ENCODE measurements at places on chromosomes 3 and 15. TPM values are rescaled to one million over a fixed set of nuclear protein-coding genes. Genes with fewer than 3 reads are reported as not detected.

DNA sequence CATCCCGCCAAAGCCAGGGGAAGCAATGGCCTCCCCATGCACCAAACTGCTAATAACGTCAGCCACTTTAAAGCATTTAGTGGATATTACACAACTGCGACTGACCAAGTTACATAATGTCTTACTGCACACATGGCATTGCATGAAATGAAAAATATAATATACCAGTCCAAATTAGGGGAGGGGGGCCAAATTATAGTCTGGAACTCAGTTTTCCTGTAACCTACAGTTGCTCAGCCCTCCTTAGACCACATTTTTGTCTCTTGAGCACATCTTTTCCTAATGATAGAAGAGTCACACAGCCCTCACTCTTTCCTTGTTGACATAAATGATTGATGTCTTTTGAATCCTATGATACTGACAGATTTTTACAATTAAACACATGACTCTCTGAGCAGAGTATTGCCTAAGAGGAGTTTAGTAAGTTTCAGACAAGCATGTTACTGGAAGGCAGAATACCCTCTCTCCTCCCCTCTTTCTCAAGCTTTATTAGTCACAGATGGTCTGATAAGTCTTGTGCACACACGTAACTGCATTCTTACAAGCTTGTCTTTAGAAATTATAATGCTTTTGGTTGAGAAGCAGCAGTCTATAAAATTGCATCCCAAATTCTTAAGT lies 1.1 kb upstream of the PLD1 start:
- peak; percentile 43 for DNase-seq

Gene SERINC4
- not detected for total RNA-seq

GRCh38 chr15:68699881-68700454 lies 120.7 kb downstream of the ANP32A start:
- DNase-seq = peak; percentile 68

Gene BCL6
- total RNA-seq = 104 TPM

- DNase-seq = no peak
These were observed 200.7 kb downstream of the MBNL1 start for GRCh38 chr3:152469248-152470025.

- no peak for DNase-seq
These were observed 43.2 kb downstream of the CMTM6 start for GRCh38 chr3:32459450-32459849.

GRCh38 chr15:63063164-63063756 lies 20.7 kb downstream of the TPM1 start:
- DNase-seq = no peak

Gene ITPKA
- 6.0 TPM for total RNA-seq

Gene GOLGA8R
- total RNA-seq = 5.2 TPM

- DNase-seq = no peak
These were observed 1.0 kb downstream of the TAMM41 start for GRCh38 chr3:11845651-11846050.

Gene NAALADL2
- total RNA-seq = 3.1 TPM

Gene IQGAP1
- total RNA-seq = 35.4 TPM

Gene GOLGA8O
- 2.0 TPM for total RNA-seq

DNA sequence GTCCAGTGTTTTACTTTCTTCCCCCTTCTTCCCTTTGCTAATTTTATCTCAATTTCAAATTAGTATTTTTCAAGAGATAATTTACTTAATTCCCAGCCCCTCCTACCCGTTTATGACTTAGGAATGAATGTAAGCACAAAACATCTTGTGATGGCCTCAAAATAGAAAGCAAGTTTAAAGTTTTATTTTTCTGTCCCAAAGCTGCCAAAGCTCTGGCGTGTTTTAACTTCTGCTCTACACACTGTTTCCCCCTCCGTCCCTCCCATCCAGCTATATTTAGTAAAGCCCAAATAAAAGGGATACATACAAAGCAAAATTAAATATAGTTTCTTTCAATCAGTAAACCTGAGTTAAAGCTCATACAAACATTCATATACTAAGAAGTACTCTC lies 59.9 kb downstream of the IGF2BP2 start:
- no peak for DNase-seq

DNA sequence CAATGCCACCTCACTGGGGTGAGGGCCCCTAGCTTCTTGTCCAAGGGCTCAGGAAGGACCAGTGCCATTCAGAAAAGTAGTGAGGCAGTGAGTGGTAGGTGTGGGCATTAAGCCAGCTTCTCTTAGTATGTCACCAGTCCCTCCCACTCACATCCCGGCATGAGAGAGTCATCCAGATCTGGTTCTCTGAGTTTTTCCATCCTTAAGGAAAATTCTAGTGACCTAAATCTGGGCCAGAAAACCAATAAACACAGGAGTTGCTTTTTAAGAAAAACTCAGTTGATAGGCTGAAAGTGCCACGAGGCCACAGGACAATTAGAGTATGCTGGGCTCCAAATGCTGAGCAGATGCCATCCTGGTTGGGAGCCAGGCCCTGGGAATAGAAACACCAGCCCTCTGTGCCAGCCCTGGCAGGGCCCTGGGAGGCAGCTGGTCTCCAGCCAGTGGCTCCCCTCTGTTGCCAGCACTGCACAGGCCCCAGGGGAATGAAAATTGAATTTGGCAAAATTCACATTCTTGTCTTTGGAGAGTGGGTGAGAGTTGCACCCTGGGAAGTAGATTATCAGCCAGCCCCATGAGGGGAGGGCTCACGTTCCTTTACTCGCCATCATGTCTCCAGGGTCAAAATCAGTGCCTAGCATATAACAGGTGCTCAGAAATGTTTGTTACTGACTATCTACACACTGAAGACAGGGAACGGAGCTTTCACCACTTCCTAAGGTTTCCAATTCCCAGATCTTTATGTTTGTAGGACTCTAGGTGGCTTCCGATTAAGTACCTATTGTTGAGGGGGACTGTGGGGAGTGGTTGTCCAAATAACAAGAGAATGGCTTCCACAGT lies 52.8 kb downstream of the FAM43A start:
- peak; percentile 88 for DNase-seq

Gene C3orf85
- not detected for total RNA-seq

Gene ZBTB38
- total RNA-seq = 105 TPM

Gene ABTB1
- total RNA-seq = 34.2 TPM

DNA sequence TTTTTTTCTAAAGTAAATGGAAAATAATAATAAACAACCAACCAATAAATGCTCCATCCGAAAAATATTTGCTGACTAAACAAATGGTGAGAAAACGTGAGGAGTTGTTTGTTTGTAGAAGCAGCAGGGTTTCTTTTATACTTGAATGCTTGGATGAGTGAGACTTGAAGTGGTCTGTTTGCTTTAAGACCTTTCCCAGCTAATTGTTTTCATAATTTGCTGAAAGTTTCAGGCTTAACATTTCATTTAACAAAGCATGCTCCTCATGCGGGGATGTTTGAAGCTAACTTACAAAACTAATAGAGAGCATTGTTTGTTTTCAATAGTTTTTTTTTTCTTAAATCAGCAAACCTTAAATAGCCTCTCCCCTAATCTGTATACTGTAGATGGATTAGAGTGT lies 484.6 kb downstream of the ROBO2 start:
- no peak for DNase-seq

DNA sequence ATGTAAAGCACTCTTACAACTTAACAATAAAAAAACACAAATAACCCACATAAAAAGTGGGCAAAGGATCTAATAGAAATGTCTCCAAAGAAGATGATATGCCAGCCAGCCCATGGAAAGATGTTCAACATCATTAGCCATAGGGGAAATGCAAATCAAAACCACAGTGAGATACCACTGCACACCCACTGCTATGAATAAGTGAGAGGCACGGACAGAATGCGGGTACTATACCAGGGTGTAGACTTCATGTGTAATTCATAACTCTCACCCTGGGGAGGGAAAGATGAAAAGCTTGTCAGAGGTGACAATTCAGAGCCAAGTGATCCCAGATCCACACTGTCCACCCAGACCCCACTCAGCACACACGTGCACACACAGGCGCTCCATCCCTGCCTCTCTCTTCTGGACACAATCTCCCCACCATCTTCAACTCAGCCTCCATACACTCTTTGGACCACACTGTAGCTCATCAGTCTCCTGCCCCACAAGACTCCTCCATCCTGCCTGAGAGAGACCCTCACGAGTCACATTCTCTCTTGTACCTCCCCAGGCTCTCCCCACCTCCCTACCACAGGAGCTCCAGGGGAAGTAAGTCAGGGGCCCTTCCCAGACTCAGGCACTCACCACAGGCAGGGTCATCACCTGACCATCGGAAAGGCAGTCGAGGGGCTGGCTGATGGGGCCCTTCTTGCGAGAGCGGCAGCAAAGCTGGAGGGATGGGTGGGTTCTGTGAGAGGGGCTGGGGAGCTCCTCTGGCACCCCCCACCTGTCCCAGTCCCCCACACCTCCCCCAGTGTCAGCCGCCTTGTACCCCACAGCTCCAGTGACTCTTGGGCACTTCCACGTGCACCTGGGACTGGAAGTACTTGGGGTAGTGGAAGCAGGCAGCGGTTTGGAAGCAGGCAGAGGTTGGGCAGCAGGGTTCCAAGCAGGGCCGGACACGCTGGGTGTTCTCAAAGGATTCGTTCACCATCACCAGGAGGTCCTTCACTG lies 21.3 kb downstream of the PLA2G4E start:
- DNase-seq = no peak

Gene SLC25A20
- total RNA-seq = 124 TPM

GRCh38 chr3:72279068-72279604 lies 494.2 kb upstream of the PROK2 start:
- DNase-seq = no peak

DNA sequence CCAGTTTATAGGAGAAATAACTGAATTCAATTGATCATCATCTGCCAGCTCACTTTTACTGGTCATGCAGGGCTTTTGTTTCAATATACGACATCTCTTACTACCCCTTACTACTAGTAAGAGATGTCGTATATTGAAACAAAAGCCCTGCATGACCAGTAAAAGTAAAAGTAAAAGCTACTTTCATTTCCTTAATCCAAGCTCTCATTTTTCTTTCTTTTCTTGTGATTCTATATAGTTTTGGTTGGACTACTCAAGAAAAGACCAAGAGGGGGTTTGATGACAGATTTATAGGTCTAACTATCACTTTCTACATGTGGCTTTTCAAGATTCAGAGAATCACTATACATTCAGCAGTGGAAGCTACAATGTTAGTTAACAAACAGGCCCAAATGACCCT lies 1237.3 kb downstream of the ROBO2 start:
- DNase-seq = no peak

Gene GOLGA8Q
- total RNA-seq = 1.1 TPM

Gene UNC13C
- total RNA-seq = 0.07 TPM

DNA sequence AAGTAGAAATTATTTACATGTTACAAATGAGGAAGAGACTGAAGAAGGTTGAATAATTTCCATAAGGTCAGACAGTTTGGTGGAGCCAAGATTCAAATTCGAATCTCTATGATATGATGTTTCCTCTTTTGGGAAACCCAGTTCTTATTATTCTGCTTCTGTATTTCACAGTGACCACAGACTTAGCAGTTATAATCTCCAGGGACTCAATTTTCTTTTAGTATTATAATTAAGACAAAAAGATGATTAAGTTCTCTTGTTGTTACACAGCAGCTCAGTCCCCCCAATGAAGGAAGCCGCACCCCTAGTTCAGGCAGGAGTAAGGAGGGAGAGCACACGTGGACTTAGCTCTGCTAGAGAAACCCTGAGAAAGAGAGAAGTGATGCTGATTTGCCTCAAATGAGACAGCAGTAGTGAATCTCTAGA lies 130.6 kb downstream of the CCNL1 start:
- no peak for DNase-seq

GRCh38 chr3:159881828-159882309 lies 106.8 kb upstream of the IL12A start:
- peak; percentile 36 for DNase-seq

GRCh38 chr3:4047366-4047765 lies 248.1 kb downstream of the LRRN1 start:
- DNase-seq = no peak

Gene ACAN
- total RNA-seq = 0.15 TPM

DNA sequence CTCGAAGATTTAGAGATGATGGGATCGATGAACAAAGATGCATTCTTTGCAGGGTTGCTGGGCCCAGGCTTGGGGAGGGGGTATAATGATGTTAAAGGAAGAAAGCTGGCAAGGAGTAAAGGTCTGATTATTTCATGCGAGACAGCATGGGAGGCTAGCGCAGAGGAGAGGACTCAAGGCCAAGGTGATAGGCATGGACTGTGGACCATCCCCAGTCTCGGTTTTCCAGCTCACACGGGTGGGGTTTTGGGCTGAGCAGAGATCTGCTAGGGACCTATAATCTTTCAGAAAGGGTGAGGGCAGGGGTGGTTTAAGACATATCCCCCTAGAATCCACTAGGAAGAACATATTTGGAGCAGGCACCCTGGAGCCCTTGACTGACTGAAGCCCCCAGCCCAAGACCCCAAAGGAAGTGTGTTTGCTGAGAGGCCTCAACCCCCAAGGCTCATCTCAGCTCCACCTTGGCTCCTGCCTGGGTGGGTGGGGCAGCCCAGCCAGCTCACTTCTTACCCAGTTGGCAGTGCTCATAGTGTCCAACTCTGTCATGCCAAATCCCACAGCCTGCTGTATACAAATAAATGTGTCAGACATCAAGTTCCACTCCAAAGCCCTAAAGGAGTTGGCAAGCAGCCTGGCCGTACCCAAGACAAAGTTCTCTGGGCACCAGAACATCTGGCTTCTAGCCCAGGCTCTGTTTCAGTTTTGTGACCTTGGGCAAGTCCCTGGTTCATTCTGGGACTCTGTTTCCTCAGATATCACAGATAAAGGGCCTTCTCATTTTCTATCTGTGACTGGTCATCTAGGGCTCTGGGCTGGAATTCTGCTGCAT lies 17.9 kb downstream of the ACSBG1 start:
- peak; percentile 86 for DNase-seq

DNA sequence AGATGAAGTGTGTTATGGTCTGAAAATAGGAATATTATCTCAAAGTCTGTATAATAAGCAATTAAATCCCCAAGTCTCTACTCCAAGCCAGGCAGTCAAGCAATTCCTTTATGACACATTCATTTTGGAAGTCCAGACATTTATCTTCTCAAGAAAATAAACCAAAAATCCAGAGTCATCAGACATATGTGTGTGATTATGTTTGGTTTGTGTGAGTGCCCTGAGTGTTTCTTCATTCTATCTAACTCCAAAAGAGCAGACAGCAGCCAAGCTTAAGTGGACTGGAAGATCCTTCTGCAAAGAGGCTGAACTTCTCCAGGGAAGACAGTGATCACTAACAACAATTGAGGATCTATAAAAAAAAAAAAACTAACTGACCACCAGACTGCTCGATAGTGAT lies 239.8 kb downstream of the STAG1 start:
- DNase-seq = no peak

DNA sequence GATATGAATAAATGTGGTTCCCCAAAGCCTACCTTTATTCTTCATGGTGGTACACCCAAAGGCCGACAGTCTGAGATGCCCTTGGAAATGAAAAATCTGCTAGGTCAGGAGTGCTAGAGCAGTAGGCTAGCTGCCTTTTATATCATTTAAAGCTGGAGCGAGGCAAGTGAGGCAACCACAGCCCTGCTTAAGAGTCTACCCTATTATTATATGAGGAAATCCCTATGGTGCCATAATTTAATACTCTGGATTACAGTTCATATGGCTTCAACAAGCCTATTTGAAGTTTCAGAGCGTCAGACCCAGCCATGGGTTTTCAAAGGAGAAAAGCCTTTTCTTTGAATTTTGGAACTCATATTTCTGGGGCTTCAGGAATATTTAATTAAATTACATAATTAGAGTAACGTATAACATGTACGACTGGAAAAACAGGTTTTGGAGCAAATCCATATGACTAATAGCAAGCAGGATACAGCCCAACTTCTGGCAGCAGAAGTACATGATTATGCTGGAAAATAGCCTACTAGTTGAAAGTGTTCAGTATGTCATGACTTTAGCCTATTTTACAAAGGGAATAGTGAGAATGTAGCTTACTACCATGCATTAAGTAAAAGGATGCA lies 18.0 kb upstream of the SLTM start:
- DNase-seq = no peak

All from left ventricle myocardium superior (tissue), 1 donor.